ENCODE measurements at places on chromosomes 2 and 18. TPM values are rescaled to one million over a fixed set of nuclear protein-coding genes. Genes with fewer than 3 reads are reported as not detected.

Gene HOXD13
- not detected for total RNA-seq

Gene REEP1
- 0.12 TPM for total RNA-seq

Gene B3GNT7
- 0.09 TPM for total RNA-seq

Gene PIK3C3
- 35.0 TPM for total RNA-seq

Gene ASB18
- not detected for total RNA-seq

Gene RGPD3
- 0.43 TPM for total RNA-seq

Gene SIX3
- not detected for total RNA-seq

Gene MC2R
- total RNA-seq, result not detected

Gene SMAD7
- 10.3 TPM for total RNA-seq

Gene SPDYA
- total RNA-seq, result not detected
